Placental epithelial cell (primary cell): ENCODE measurements at places on chromosomes 11 and 22. TPM values are rescaled to one million over a fixed set of nuclear protein-coding genes. Genes with fewer than 3 reads are reported as not detected.

MPZL3 gene
- 35.3 and 61.1 TPM in 2 replicates for total RNA-seq

TCN1 gene
- total RNA-seq, result 0.11 TPM in 1 of 2 replicates, not detected in the other

USP2 gene
- total RNA-seq, result under 0.01 and 0.11 TPM in 2 replicates

PGA4 gene
- not detected in 2 replicates for total RNA-seq

EFEMP2 gene
- 39.4 and 68.7 TPM in 2 replicates for total RNA-seq

BATF2 gene
- not detected in 2 replicates for total RNA-seq

TTC36 gene
- 1.2 and 2.7 TPM in 2 replicates for total RNA-seq

APOBEC3G gene
- total RNA-seq, result 4.1 and 6.7 TPM in 2 replicates

GRIK4 gene
- not detected in 2 replicates for total RNA-seq

CADM1 gene
- total RNA-seq, result 64.0 and 89.5 TPM in 2 replicates

MYBPC3 gene
- not detected in 2 replicates for total RNA-seq

IL18 gene
- total RNA-seq, result 1.1 and 1.6 TPM in 2 replicates

KLHDC7B gene
- 0.11 and 0.79 TPM in 2 replicates for total RNA-seq

SLN gene
- not detected in 2 replicates for total RNA-seq

HYLS1 gene
- 3.6 and 3.9 TPM in 2 replicates for total RNA-seq

UPK3A gene
- not detected in 2 replicates for total RNA-seq

MUC6 gene
- not detected in 2 replicates for total RNA-seq
